ENCODE measurements at places on chromosomes 12 and 14.

- DNase-seq: no peak
Observed at GRCh38 chr12:123815968-123816367, 53.9 kb downstream of the DNAH10 start.

GRCh38 chr14:39731912-39732311, 299.7 kb upstream of the FBXO33 start:
- DNase-seq: no peak

DNA sequence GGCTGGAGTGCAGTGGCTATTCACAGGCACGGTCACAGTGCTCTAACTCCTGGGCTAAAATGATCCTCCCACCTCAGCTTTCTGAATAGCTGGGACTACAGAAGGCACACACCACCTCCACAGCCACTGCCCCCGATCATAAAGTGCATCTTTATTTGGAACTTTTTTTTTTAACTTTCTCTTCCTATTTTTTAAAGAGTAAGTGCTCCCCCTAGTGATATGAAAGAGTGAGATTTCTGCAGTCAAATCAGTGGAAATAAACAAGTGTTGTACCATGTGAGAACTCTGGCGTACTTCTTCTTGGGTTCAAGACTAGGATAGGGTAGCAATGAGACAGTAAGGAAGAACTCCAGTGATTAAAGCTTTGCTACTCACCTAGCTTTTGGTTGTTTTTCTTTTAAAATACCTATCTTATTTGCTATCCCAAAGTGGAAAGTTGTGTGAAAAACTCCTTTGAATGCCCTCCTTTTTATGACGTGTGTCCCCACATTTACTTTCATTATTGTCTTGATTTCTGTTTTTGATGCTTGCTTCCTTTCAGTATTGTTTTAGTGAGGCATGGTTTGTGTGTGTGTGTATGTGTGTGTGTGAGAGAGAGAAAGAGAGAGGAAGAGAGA, 6.6 kb downstream of the PPP4R4 start:
- no peak for DNase-seq

DNA sequence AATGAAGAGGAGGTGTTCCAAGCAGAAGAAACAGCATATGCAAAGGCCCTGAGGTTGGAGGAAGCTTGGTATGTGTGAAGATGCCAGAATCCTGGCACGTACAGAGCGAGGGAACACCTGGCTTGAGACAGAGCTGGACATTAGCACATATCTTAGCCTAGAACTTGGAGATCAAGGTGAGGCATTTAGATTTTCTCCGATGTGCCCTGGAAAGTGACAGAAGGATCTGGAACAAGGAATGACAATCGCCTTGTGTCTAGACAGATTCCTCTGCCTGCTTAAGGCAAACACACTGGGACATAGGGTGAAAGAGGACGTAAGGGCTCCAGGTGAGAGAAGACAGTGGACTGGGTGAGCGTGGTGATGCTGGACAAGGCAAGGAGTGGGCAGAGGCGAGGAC, 32.2 kb upstream of the NOS1 start:
- DNase-seq: no peak

DNA sequence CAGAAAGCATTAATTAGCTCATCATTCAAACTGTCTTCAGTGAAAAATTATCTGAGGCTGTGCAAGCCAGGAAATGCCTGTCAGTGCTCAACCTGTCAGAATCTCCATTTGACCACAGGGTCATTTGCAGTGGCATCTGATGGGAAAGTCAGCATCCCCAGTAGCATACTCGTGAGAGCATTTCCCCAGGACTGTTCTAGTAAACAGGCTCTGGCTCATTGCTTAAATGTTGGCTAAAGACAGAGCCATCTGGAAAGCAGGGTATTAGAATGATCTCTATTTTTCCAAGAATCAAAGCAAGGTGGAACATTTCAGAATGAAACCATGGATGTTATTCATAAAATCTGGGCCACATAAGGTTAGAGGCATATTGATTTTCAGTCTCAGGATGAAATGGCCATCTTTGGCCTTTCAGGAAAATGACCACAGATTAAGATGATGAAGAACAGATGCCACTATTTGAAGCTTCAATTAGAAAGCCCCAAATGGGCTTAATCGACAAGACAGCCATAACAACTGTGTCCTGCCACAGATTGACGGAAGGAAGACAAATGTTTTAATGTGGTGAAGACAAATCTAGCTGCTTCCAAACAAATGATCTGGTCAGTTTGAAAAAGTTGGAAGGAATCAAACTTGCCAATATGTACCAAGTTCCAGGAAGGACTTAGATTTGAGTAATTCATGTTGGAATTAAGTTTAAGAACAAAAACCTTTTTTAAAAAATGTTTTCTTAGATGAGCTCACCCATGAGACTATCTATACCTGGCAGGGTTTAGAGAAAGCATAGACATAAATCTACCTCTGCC, 94.0 kb upstream of the FAR2 start:
- no peak for DNase-seq
